Iris pigment epithelial cell (primary cell): ENCODE measurements at places on chromosomes 2 and 18.

DNA sequence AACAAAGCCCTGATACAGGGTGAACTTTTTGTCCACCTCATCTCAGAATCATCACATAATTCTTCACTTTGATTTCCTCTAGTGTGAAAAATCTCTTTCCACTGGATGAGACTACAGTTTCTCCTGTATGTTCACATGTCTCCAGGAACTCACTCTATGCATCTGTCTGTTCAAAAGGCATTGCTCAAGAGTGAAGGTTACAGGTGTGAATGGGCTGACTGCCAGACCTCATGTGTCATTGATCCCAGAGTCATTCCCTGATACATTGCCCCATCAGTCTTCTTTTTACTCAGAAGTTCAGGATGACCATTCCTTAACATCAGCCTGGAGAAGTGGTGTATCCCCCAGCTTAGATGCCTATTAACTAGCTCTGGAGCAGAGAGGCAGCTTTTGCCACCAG is 4.4 kb upstream of the DSC3 start:
- no peak for DNase-seq

GRCh38 chr2:188693111-188693510 is 281.1 kb upstream of the COL3A1 start:
- no peak for DNase-seq

DNA sequence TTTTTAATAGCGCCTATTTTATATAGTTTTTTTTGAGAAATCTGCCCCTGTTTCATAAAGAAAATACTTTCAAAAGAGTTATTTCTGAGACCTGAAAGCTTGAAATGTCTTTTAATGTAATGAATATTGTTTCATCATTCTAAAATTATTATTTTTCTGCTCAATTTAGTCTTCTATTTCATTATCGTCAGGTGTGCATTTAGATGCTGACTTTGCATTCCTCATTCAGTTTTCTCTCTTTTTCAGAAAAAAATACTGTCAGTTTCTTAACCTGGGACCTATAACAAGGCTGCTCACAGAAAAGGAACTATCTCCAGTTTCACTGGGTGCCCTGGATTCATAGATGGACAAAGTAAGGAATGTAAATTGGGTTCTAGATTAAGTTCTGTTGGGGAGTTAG is 1631.7 kb downstream of the SUCLG1 start:
- DNase-seq, result no peak

DNA sequence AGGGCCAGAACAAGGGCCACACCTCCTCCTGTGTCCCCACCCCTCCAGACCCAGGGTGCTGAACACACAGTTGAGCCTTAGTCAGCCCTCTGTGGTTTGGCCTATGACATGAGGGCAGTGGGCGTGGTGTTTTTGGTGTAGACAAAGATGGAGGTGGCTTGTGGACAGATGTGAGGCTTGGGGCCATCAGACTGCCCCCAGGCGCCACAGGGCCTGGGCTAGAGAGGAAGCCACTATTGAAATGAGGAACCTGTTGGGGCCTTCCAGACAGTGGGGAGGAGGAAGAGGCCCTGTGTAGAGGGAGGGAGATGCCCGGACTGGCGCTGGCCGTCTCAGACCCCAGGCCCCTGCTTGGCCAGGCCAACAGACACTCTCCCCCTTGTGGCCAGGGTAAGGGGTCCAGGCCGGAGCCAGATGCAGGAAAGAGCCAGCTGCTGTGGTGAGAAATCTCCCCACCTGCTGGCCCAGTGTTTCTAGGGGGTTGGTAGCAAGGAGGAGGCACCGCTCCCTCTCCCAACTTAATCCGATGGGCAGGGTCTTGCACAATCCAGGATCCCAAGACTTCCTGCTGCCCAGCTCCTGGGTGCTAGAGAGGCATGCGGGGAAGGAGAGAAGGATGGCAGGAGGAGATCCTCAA is 53.8 kb downstream of the SMAD7 start:
- DNase-seq, result peak; percentile 20

GRCh38 chr2:142290931-142291330 is 160.1 kb upstream of the LRP1B start:
- peak; percentile 75 for DNase-seq

- DNase-seq, result peak; percentile 94
Measured at GRCh38 chr2:214593727-214594126, 182.9 kb downstream of the VWC2L start.

- peak; percentile 26 for DNase-seq
Measured at GRCh38 chr2:63049970-63050333, 678 bp upstream of the OTX1 start.

DNA sequence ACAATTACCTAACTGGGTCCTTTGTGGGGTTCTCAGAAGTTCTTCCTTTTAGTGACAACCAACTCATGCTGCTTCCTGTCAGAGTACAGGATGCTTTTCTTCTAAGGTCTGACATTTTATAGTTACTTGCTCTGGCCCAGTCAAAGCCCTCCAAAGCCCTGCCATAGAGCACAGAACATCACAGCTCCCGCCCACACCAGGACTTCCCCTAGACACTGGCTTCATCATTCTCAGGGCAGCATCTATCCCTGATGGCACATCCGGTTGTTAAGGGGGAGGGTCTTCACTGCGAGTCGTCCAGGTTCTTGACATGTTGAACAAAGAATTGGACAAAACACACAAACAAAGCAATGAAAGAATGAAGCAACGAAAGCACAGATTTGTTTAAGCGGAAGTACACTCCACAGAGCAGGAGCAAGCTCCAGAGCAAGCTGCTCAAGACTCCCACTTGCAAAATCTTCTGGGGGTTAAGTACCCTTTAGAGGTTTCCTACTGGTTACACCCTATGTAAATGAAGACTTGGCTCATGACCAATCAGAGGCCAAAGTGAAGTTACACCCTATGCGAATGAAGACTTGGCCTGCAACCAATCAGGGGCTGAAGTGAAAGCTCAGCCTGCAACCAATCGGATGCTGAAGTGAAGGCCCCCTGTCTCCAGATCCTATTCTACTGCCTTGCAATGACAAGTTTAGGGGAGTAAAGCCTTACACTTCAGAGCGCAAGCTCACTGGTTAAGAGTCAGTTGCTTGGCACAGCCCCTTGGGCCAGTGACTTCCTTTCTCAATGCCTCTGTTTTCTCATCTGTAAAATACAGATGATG is 79.0 kb downstream of the HDAC4 start:
- no peak for DNase-seq

DNA sequence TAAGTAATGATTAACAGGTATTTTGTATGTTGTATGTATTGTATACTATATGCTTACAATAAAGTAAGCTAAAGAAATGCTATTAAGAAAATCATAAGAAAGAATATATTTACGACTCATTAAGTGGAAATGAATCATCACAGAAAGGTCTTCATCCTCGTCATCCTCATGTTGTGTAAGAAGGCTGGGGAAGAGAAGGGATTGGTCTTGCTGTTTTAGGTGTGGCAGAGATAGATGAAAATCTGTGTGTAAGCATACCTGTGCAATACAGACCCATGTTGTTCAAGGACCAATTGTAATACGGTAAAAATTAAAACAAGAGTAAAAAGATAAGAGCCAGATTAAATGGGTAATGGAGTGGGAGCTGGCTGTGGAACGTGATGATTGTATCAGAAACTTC is 16.6 kb downstream of the SLC35F5 start:
- DNase-seq, result peak; percentile 30

DNA sequence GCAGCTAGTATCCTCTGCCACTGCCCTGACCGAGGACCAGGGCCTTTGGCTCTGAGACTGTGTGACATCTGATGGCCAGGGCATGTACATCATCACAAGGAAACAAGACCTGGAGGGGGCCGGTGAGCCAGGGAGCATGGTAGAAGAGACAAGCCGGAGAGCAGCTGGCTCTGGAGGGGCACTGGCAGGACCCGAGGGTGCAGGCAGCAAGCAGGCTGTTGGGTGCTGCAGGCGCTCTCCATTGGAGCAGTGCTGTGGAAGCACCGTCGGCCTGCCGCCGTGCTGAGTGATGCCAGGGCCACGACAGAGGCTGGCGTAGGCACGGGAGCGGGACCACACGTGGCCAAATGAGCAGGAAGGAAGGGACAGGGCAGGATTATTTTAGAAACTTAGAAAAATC is 335.2 kb downstream of the GBX2 start:
- no peak for DNase-seq

DNA sequence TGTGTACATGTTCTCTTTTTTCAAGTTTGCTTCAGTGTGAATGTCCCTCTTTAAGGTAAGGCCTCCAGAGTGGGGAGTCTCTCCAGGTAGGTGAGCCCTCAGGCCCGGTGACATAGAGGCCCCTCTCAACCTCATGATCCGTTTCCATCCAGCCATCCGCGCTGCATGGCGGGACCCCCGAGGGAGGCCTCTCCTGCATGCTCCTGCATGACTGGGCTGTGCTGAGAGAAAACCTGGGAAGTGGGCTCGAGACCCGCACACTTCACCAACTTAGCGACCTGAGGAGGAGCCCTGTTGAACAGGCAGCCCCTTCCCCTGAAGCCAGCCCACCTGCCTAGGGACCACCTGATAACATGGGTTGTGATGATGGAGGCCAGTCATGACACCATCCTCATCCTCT is 131.3 kb upstream of the EPAS1 start:
- DNase-seq, result no peak

DNA sequence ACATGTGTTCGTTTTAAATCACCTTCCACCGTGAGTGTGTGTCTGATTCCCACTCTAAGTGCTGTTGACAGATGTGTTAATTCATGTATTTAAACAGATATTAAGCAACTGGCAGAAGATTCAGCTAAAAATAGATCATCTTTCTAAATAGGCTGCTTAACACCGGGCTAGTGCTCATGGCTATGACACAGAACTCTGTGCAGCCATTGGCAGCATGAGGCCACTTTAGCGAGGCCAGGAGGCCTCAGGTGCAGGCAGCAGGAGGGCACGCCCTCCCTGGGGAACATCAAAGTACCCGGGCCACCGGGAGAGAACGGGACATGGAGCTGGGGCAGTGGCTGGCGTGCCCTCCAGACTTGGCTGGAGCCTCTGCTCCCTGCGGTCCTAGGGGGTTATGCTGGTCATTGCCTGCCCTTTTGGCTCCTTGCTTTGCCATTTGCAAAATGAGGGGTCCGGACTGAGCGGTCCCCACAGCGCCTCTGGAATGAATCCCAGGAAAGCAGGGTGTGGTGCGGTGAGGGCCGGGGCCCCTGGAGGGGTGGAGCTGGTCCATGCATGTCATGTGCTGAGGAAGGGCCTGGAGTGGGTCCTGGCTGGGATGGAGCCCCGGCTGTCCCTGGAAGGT is 62.8 kb upstream of the HDAC4 start:
- no peak for DNase-seq

GRCh38 chr2:238137885-238138284 is 583 bp upstream of the KLHL30 start:
- no peak for DNase-seq

DNA sequence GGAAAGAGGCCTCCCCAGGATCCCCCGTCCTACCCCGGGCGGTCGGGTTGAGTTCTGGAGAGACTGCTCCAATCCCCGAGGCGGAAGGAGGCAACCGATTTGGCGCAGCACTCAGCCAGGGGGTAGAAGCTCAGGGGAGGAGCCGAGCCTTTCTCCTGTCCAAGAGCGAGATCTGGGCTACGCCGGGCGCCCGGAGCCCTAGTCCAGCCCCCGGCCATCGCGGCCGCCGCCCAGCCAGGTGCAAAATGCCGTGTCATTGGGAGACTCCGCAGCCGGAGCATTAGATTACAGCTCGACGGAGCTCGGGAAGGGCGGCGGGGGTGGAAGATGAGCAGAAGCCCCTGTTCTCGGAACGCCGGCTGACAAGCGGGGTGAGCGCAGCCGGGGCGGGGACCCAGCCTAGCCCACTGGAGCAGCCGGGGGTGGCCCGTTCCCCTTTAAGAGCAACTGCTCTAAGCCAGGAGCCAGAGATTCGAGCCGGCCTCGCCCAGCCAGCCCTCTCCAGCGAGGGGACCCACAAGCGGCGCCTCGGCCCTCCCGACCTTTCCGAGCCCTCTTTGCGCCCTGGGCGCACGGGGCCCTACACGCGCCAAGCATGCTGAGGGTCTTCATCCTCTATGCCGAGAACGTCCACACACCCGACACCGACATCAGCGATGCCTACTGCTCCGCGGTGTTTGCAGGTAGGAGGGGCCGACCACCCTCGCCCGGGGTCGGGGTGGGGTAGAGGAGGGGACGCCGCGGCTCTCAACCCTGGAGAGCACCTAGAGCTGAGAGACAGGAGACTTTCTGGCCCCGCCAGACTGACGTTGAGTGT is at the start of gene DYSF:
Gene DYSF (plus strand): TSS at position 158 of the 817 bp plus-strand sequence.
- DNase-seq, result peak; percentile 48

- no peak for DNase-seq
Measured at GRCh38 chr18:23397907-23398306, 55.2 kb upstream of the RIOK3 start.

GRCh38 chr2:152766928-152767327 is 48.5 kb downstream of the ARL6IP6 start:
- peak; percentile 63 for DNase-seq

DNA sequence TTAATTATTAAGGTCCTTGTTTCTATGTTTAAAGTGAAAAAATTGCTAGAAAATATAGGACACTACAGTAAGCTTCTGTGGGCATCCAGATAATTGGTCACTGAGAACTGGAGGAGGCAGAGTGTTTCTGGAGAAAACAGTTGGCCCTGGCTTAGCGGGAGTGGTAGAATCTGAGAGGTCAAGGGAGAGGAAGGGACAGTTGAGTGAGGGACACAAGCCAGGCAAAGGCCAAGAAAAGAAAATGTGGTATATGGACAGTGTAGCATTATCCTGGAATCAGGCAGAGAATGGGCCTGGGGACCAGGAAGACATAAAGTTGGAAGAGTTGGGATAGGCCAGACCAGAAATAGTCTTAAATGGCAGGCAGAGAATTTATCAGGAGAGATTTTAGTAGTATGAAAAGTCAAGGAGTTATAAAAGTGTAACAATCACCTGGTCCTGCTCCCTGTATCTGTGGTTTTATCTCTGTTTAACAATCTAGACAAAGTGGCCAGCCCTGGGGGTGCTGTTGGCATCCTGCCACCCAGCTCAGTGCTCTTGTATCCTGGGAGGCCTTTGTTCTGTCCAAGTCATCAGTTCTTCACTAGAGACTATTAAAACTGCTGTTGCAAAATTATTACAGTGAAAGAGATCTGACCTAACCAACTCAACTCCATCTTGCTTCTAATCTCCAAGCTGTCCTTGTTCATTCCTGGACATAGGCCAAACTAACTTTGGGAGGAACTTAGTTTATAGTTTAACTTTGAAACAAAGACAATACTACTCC is 15.4 kb upstream of the MSGN1 start:
- DNase-seq, result no peak

- DNase-seq, result peak; percentile 1
Measured at GRCh38 chr2:198883604-198884003, 574.1 kb downstream of the SATB2 start.

DNA sequence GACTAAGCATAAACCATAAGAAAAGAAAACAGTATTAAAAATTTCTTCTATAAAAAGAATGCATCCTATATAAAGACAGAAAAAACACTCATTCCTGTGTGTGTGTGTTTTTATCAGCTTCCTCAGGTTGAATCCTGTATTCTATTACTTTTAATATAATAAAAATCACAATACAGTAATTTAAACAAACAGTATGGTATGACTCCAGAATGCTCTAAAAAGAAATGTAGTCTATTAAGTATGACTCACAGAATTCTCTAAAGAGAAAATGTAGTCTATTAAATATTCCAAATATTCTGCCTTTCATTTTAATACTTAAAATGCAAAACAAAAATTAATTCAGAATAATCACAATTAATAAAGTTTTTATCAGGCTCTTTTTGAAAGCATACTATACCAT is 19.8 kb downstream of the CCDC88A start:
- no peak for DNase-seq

- DNase-seq, result peak; percentile 50
Measured at GRCh38 chr2:10048501-10049171, 5.3 kb downstream of the KLF11 start.
